Posterior cingulate gyrus (tissue), 11 donors: ENCODE measurements at places on chromosomes 7 and 10.

- no peak for DNase-seq
Measured at GRCh38 chr10:127069436-127069835, 127.0 kb downstream of the INSYN2A start.

GRCh38 chr7:18685971-18686370 is 190.4 kb downstream of the HDAC9 start:
- no peak for DNase-seq

DNA sequence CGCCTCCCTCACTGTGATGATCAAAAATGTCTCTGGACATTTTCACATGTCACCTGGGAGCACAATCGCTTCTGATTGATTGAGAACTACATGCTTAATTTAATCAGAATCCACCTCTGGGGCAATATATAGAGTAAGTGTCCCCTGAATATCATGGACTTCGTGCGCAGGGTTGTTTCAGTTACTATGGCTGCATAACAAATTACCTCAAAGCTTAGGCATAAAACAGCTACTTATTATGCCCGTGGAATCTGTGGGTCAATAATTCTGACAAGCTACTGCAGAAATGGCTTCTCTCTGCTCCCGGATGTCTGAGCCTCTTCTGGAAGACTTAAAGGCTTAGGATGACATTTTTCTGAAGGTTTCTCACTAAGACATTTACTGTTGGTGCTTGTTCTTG is 334.4 kb downstream of the GPR158 start:
- no peak for DNase-seq

- no peak for DNase-seq
Measured at GRCh38 chr10:73581918-73582317, 9.2 kb downstream of the USP54 start.

DNA sequence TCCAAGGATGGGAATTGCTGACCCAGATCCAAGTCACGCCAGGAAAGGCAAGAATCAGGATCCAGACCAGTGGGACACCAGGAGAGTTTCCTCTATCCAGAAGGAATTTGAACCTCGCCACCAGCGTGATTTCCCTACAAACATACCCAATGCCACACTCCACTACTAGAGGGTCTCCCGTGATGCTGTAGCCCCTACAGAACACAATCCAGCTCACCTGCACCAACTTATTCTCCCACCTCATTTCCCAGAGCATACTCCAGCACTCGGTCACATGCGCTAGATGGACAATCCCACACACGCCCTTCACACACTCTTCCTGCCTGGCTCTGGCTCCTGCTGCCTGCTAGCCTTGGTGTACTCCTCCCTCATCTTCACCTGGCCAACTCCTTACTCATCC is 142.1 kb upstream of the PDE1C start:
- no peak for DNase-seq

DNA sequence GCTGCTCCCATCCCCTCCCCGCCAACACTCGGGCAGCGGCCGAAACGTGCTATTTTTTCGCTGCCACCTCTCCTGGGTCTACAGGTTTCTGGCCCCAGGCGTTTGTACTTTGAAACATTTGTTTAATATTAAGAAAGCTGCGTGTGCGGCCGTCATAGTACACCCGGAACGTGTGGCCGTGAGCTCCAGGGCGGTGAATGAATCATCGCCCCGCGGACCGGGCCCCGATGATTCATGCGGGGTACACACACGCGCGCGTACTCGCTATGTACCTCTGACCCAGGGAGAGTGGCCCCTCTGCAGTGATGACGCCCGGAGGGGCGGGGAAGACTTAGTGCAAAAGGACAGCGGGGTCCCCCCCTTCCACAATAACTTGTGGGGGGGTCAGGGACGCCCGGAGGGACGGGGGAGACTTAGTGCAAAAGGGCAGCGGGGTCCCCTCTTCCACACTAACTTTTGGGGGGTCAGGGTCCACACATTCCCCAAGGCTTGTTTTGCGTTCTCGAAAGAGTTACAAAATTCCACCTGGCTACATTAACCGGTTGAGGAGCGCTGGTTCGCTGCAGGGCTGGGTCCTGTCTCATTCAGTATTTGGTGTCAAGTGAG is 56.5 kb upstream of the PCGF5 start:
- DNase-seq = no peak

DNA sequence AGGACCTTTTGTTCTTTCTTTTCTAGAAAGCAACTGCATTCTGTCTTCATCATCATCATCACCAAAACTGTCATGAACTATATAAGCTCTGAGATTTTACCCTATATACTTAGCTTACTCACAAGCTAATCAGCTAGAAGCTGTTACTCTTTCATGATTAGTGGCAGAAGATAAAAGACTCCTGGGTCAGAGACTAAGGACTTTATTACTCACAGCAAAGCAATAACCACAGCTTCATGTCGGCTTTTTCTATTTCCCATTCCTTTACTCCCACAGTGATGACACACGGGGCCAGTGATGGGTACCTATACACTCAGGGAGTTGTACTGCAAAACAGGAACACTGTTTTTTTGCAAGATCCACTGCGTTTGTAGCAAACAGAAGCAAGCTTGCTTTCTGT is 8.4 kb upstream of the C10orf88 start:
- DNase-seq = no peak

- DNase-seq = no peak
Measured at GRCh38 chr7:5218564-5219360, 28.7 kb downstream of the WIPI2 start.
